ENCODE measurements at places on chromosomes 5 and 9.

- DNase-seq = no peak
These were observed 988.3 kb downstream of the DTWD2 start for GRCh38 chr5:117999939-118000549.

DNA sequence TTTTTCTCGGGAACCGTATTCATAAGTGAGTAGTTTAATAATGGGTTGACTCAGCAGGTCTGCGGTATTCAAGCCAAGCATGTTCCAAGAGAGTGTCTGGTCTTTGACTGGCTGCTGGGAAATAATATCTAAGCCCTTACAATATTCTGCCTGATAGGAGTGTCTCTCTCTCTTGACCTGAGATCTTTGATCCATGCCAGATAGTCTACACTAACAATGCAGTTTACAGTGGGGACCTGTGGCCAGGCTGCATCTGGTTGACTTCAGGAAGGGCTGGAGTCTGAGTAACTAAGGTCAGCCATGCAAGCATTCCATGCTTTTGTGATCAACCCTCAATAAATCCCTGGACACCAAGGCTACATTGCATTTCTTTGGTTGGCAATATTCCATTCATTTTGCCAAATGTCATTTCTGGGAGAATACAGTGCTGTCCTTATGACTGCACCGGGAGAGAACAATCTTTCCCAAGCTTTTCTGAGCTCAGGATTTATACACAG, 195.5 kb downstream of the SEMA5A start:
- no peak for DNase-seq

GRCh38 chr5:155128786-155129512, 115.4 kb downstream of the KIF4B start:
- no peak for DNase-seq

GRCh38 chr5:132069561-132069960, 4.0 kb upstream of the CSF2 start:
- DNase-seq = no peak

DNA sequence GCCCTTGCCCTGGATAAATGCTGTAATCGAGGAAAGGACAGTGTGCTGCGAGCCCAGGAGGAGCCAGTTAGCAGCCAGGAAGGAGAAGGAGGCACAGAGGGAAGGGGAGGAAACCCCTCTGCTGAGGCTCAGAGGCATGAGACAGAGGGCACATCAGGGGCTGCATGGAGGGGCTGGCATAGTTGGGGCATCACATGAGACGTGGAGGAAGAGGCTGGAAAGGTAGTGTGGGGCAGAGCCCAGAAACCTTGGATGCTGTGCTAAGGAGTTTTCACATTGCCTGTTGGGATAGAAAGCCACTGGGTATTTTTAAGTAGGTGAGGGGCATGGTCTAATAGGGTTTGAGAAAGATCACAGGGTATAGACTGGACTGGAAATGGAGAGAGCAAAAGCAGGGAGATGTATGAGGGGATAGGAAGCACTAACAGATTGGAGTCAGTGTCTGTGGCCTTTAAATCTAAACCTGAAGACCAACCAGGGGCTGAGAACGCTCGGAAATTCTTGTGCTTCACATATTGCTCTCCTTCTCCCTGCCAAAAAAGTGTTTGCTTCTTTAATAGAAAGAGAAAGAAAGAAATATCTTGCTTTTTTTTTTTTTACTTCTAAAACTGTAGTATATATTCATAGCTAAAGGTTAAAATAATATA, 33.0 kb upstream of the ANGPTL2 start:
- DNase-seq = no peak

GRCh38 chr5:510521-510920, 13.7 kb downstream of the SLC9A3 start:
- no peak for DNase-seq

DNA sequence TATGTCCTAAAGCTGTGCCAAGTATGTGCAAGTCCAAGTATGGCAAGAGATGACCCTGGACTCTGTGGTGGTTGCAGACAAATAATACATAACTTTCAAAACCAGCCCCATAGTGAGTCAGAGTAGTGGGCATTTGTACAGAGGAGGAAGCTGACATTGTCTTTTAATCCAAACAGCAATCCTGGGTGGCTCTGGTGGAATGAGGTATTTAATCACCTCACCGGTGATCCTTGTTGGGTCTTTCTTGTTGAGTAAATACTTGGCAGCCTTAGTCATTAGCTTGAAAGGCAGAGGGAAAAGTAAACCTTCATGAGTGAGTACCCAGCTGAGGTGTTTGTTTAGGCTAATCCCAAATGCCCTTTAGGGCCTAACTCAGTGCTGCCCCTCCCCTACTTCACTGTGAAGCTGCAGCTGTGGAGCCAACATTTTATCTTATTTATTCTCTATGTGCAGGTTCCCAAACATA, 148.7 kb upstream of the SLC12A2 start:
- DNase-seq = peak; percentile 97

GRCh38 chr9:100082782-100083181, 16.0 kb downstream of the ERP44 start:
- DNase-seq = no peak

- DNase-seq = no peak
These were observed 54.5 kb downstream of the ADAMTS12 start for GRCh38 chr5:33837301-33837700.

- DNase-seq = no peak
These were observed 3.6 kb downstream of the PAEP start for GRCh38 chr9:135565141-135565628.

DNA sequence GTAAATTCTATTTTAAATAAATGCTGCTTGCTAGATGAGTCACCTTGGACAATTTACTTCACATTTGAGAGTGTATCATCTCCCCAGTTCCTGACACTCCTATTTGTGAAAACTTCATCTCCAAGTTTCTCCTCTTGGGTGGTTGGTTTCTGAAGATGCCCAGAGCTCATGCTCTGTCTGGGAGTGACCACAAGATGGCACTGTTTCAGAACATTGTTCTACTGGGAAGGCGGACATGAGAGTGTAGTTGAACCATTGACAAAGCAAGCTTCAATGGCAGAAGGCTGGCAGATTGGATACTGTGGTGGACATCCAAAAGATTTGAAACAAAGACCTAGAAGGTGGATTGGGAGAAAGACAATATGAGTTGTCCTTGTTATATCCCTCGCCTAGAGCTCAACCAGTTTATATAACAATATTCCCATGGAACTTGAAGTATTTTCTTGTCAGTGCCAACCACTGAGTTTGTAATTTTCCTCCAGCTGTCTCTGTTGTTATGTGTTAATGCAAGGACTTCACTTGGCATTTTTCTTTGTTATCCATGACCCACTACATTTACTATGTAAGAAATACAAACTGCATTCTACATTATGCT, 234.3 kb upstream of the ANKH start:
- DNase-seq = no peak

DNA sequence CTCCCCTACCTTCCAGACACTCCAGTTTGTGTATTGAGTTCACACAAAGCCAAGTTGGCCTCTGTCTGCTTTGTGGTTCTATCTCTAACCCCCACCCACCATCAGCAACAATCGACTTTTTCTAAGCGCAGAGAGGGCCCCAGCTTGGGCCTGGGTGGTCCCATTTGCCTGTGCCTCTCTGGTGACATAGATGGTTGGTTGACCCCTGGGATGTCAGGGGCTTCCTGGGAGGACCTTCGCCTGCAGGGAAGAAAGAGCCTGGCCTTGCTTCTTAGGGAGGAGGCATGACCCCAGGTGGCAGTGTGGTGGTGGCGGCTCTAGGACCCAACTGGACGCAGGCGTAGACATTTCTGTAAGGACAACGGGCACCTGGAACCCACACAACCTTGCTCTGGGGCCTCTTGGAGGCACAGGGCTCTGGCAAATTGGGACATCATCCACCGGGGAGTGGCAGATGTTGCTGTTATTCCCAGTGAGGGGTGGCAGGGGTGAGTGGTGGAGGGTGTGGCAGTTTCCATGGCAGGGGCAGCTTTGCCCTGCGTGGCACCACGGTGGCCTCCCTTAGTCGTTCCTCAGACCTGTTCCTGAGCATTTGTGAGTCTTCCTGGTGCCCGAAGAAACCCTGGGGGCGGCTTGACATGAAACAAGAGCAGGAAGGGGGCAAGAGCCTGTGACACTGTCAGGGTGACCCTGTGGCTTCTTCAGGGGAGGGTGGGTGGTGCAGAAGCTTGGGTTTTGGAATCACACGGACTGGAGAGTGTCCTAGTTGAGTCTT, 171.0 kb upstream of the IER5L start:
- DNase-seq = no peak

DNA sequence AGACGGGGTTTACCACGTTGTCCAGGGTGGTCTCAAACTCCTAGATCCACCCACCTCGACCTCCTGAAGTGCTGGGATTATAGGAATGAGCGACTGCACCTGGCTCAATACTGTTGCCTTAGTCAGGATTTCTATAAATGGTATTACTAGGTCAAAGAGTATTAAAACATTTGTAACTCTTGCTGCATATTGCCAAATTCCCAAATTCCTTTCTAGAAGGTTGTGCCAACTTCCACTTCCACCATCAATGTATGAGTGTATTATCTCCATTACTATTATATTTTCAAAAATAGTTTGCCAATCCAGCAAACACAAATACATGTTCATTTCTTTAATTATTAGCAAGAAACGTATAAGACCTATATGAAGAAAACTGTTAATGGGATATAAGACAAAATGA, 10.6 kb downstream of the PTGR1 start:
- DNase-seq = no peak

GRCh38 chr5:36423578-36424307, 122.0 kb upstream of the RANBP3L start:
- DNase-seq = no peak

DNA sequence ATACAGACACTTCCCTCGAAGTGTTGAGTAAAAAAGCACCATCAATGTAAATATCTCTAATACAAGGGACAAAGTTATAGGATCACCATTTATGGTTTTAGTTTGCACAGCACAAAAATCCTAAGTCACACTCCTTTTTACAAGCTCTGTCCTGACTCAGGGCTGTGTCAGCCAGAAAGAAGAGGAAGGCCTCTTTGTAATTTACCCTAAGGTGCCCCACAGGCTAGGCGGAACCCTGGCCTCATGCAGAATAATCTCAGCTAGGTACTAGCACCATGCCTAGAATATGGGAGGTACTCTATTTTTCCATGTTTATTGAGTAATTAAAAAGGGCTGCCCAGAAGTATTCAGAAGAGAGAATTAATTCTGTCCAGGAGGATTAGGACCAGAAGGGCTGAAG, 36.9 kb downstream of the HAVCR1 start:
- no peak for DNase-seq

GRCh38 chr5:1568201-1568979, 44.6 kb upstream of the LPCAT1 start:
- peak; percentile 78 for DNase-seq

DNA sequence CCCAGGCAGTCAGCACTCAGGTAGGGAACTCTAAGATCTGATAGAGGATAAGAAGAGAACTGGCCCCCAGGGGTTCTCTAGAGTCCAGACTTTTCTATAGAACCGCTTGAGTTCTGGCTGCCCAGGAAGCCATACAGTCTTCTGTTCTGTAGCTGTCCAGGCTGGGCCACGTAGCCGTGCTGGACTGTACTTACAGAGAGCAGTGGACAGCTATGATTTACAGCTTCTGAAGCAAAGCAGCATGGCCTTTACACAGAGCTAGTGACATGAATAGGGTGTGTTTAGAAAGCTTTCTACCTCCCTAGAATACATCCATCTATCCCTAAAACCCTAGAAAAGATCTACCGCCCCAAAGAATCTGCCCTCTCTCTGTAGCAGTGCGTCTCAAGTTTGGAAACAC, 57.2 kb downstream of the ACO1 start:
- no peak for DNase-seq

- no peak for DNase-seq
These were observed 665.4 kb downstream of the MAT2B start for GRCh38 chr5:164170814-164171213.

DNA sequence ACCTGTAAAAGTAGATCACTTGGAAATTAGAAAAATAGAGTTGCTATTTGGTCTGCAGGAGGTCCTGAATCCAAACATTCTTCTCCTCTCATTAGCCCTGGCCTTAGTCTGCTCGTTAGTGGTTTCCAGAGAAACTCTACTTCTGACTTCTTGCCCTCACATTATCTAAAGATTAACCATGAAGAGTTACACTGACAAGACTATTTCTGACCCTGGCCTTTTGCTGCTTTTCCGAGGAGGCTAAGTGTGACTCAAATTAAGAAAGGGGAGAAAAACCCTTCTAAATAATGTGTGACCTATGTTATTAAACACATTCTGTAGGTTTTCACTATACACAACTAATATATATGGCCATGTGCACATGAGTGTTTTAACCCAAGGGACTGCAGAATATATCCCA, 302.4 kb downstream of the RAB3C start:
- no peak for DNase-seq

DNA sequence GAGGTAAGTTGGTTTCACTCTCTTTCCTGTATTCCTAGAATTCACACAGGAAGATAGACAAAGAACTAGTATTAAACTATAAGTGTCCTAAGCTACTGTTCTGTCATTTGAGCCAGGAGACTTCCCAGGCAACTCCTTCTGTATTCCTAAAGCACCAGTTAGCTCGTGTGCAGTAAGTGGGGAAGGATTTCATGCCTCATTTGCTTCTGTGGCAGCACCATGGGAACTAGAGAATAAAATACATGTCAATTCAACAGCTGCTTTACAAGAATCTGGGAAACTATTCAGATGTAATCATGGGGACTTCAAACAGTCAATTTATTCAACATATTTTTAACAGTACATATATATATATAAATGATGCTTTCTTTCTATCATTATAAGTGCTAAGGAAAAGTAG, 762.3 kb downstream of the PRELID2 start:
- DNase-seq = peak; percentile 51

DNA sequence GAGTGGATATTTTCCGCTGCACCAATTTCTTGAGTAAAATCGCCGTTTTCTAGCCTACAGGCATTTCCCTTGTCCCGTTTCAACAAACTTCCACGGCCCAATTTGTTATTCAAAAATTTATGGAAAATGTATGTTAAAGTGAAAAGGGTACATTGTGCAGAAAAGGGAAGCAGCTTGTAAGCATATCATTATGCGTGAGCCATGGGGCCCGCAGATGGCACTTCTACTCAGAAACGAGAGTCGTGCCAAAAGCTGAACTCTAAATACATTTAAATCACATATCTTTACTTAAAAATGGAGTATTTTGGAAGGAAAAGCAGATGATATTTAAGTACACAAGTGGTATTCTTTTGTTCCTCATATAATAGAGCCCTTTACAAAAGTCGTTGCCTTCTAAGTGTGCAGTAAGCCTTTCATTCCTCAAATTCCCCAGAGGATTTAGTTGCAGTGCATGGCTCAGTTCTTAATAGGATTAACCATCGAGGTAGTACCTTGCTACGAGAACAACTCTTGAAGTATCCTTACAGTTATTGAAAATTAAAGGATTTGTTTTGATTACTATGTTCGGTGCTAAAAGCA, 1227.2 kb upstream of the WWC1 start:
- no peak for DNase-seq

DNA sequence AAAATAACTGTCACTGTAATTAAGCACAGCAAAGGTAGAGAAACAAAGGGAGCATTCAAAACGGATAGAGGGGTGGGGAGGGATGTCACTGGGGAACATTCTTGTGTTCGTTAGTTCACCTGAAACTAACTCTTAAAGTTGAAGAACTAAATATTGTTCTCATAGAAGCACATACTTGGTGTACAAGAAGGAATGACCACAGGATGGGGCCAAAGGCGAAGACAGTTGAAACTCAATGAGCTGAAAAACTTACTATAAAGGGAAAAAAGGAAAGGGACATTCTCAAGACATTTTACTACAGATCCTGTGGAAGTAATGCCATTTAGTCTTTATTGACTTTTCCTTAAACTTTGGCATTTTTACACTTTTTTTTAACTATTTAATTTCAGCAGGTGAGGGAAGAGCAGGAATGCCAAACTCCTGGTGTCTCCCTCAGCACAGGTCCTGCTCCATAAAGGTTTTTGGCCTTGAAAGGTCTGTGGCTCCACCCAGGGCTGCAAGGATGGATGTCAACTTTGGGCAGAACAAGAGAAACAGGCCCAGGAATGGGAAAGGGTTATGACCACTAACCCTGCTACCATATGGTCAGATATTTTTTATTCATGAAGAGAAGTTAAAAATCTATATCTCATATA, 197.6 kb upstream of the RASA1 start:
- peak; percentile 29 for DNase-seq

All from kidney epithelial cell (primary cell).